ENCODE measurements at places on chromosomes 4 and X. TPM values are rescaled to one million over a fixed set of nuclear protein-coding genes. Genes with fewer than 3 reads are reported as not detected.

GRCh38 chr4:172736046-172736445 is 432.6 kb upstream of the GALNT7 start:
- no peak for DNase-seq

- DNase-seq: no peak
Observed at GRCh38 chrX:136759968-136760367, 20.8 kb downstream of the ARHGEF6 start.

DNA sequence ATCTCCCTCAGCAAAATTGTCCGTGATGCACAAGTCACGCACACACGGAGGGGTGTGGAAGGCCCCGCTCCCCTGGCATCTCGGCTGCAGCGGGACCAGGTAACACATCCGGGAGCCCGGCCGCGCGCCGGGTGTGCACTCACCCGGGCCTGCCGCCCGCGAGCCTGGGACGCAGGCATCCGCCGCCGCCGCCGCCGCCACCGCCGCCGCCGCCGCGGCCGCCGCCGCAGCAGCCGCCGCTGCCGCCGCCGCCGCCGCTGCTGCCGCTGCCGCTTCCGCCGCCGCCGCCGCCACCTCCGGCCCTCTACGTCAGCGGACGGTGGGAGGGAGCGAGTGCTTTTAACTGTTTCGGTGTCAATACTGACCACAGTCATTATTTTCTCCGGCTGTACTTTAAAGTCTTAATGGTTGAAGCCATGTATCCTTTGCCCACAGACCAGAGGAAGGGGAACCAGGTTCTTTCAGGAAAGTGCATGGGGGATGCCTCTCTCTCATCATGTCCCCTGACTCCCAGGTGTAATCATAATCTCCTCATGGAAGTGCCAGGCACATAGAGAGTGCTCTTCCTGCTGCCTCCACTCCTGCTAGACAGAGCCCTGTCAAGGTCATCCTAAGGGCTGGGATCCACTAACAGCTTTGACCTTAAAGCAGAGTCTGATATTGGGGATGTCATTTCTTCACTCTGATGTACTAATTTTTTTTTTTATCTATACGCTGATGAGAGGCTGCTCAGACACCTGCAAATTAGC is 38.0 kb downstream of the MAGEE2 start:
- DNase-seq: no peak

Gene SLITRK2
- not detected for total RNA-seq

Data from foreskin keratinocyte (primary cell).